ENCODE measurements at places on chromosomes 5 and 9.

GRCh38 chr5:142514196-142514595, 171.7 kb downstream of the FGF1 start:
- no peak for DNase-seq
- H3K36me3 ChIP-seq = peaks cover 10% of the 10 kb centered on the region
- peaks cover 15% of the 10 kb centered on the region for H3K4me1 ChIP-seq
- no peak overlapping the region for H3K27ac ChIP-seq

- H3K4me3 ChIP-seq = no peak overlapping the region
- peak overlapping the region; percentile 83 for H3K27ac ChIP-seq
- H3K36me3 ChIP-seq = no peaks in the 10 kb centered on the region
Measured at GRCh38 chr9:22214497-22215031, 205.5 kb upstream of the CDKN2B start.

DNA sequence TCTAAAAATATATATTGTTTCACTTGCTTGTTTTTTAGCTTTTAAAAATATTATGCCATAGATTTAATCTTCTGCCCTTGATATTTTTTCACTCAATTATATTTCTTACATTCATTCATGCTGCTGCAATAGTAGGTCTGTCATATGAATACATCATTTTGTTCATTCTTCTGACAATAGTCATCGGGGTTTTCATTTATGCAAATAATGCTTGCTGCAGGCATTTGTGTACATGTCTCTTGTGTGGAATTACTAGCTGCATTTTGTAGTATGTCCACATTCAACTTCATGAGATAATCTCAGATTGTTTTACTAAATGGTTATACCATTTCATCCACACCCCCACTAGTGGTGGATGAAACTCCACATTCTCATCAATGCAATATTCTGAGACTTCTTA, 5.3 kb upstream of the PLPP1 start:
- no peaks in the 10 kb centered on the region for H3K27me3 ChIP-seq
- no peaks in the 10 kb centered on the region for H3K4me1 ChIP-seq
- H3K27ac ChIP-seq = no peak overlapping the region
- no peaks in the 10 kb centered on the region for H3K36me3 ChIP-seq
- peak; percentile 12 for DNase-seq

- no peak overlapping the region for H3K27ac ChIP-seq
- peak; percentile 8 for DNase-seq
Measured at GRCh38 chr5:121251954-121252353, 599.7 kb upstream of the FTMT start.

DNA sequence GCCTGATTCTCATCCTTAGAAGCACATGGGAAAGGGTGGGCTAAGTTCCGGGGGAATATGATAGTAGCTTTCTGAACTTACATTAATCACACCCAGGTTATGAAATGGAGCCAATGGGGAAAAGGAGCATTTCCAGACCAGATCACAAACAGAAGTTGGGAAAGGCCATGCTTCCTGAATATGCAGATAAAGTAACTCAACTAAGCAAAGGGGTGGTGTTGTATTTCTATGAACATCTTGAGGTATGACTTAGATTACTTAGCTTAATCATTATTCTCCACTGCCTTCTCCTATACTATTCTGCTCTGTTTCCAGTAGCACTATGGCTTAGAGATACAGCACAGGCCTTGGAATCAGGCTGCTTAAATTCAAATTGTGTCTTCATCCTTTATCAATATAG, 10.5 kb downstream of the C5orf46 start:
- H3K36me3 ChIP-seq = no peaks in the 10 kb centered on the region
- no peak overlapping the region for H3K4me3 ChIP-seq
- H3K27ac ChIP-seq = no peak overlapping the region
- H3K4me1 ChIP-seq = no peaks in the 10 kb centered on the region

DNA sequence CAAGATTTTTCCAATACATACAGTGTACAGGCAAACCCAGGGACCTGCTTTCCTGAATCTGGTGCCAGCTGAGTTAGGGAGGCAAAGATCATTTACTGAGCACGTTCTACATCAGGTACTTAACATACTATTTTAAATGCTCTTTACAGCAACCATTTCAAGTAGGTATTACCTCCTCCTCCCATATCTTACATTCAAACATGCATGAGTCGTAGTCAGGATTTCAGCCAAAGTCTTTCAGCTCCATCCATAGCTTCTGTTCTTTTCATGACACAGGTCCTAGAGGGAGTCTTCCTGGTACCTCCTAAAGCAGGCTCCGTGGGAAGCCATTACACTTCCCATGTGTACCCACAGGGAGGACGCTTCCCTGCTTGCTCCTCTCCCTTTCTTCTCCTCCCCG, 11.7 kb downstream of the KCNV2 start:
- peaks cover 5% of the 10 kb centered on the region for H3K4me1 ChIP-seq
- DNase-seq = no peak
- peaks cover 7% of the 10 kb centered on the region for H3K36me3 ChIP-seq
- no peak overlapping the region for H3K27ac ChIP-seq
- H3K27me3 ChIP-seq = no peaks in the 10 kb centered on the region

- DNase-seq = no peak
- H3K4me3 ChIP-seq = no peak overlapping the region
- H3K27me3 ChIP-seq = no peaks in the 10 kb centered on the region
- H3K27ac ChIP-seq = no peak overlapping the region
- H3K36me3 ChIP-seq = no peaks in the 10 kb centered on the region
Measured at GRCh38 chr5:68345582-68345981, 130.0 kb downstream of the PIK3R1 start.

- H3K27me3 ChIP-seq = no peaks in the 10 kb centered on the region
- H3K4me3 ChIP-seq = no peak overlapping the region
- H3K4me1 ChIP-seq = no peaks in the 10 kb centered on the region
- no peak overlapping the region for H3K27ac ChIP-seq
- peaks cover 94% of the 10 kb centered on the region for H3K36me3 ChIP-seq
- no peak for DNase-seq
Measured at GRCh38 chr9:32454280-32454679, 69.8 kb downstream of the ACO1 start.

- H3K4me1 ChIP-seq = peaks cover 48% of the 10 kb centered on the region
- H3K27ac ChIP-seq = peak overlapping the region; percentile 96
- H3K36me3 ChIP-seq = no peaks in the 10 kb centered on the region
- H3K27me3 ChIP-seq = no peaks in the 10 kb centered on the region
Measured at GRCh38 chr5:10701567-10702039, 59.4 kb downstream of the DAP start.

DNA sequence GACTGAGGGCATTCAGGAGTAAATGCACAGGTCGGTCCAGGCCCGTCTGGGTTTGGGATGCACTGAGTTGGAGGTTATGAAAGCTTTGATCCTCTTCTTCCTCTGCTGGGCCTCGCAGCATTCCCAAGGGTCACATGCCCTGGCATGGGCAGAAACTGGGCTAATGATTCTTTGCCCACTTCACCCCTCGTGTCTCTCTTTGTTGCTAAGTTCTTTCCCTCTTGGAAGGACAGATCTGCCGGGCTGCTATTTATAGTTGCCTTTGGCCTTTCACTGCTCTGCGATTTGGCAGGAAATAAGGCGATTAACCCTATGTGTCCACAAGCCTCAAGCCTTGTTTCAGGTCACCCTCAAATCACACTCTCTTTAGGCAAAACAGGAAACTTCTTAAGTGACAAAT, 66.9 kb downstream of the ENTREP1 start:
- H3K27ac ChIP-seq = no peak overlapping the region
- no peak for DNase-seq
- H3K4me1 ChIP-seq = no peaks in the 10 kb centered on the region
- H3K36me3 ChIP-seq = no peaks in the 10 kb centered on the region

DNA sequence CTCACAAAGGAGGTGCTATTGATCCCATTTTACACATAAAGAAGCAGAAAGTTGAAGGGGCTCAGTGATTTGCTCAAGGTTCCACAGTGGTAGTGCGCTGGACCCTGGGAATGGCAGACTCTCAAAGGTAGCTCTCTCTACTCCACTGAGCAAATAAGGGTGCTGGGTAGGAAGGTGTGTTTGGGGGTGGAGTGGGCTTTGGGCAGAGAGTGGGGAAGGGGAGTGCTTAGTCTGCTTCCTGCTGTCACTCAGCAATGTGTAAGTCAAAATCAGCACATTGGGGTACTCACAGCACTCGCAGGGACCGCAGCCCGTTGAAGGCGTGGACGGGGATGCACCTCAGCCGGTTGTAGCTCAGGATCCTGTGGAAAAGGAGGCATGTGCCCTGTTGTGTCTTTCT, 142.8 kb upstream of the PANK3 start:
- H3K27ac ChIP-seq = no peak overlapping the region
- H3K4me3 ChIP-seq = no peak overlapping the region
- H3K4me1 ChIP-seq = no peaks in the 10 kb centered on the region
- DNase-seq = no peak

DNA sequence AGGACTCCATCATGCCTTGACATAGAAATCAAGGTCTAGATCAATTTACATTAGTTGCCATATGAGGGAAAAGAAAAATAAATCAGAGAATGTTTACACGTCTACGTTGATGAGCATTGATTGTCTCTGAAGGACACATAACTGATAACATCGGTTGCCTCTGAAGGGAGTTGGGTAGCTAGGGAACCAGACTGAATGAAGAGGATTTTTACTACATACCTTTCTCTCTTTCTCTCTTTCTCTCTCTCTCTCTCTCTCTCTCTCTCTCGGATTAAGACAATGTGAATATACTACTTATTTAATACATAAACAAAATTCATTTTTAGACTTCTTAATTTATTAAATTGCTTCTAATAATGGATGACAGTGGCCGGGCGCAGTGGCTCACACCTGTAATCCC, 118.4 kb upstream of the DAPK1 start:
- H3K4me3 ChIP-seq = no peak overlapping the region
- H3K27me3 ChIP-seq = no peaks in the 10 kb centered on the region
- H3K4me1 ChIP-seq = peaks cover 15% of the 10 kb centered on the region
- H3K36me3 ChIP-seq = no peaks in the 10 kb centered on the region
- H3K27ac ChIP-seq = no peak overlapping the region

DNA sequence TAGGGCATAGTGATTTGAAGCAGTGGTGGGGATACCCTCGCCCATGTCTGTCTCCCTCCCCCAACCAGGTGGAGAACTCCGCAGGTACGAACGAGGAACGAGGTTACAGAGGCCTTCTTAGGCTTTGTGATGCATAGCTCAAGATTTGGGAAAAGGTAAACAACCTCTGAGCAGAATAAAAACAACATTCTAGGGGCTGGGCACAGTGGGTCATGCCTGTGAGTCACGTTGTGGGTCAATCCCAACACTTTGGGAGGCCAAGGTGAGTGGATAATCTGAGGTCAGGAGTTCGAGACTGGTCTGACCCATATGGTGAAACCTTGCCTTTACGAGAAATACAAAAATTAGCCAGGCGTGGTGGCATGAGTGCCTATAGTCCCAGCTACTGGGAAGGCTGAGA, 3.6 kb upstream of the LCP2 start:
- no peak overlapping the region for H3K4me3 ChIP-seq
- peaks cover 30% of the 10 kb centered on the region for H3K27me3 ChIP-seq
- H3K36me3 ChIP-seq = no peaks in the 10 kb centered on the region
- no peaks in the 10 kb centered on the region for H3K4me1 ChIP-seq

DNA sequence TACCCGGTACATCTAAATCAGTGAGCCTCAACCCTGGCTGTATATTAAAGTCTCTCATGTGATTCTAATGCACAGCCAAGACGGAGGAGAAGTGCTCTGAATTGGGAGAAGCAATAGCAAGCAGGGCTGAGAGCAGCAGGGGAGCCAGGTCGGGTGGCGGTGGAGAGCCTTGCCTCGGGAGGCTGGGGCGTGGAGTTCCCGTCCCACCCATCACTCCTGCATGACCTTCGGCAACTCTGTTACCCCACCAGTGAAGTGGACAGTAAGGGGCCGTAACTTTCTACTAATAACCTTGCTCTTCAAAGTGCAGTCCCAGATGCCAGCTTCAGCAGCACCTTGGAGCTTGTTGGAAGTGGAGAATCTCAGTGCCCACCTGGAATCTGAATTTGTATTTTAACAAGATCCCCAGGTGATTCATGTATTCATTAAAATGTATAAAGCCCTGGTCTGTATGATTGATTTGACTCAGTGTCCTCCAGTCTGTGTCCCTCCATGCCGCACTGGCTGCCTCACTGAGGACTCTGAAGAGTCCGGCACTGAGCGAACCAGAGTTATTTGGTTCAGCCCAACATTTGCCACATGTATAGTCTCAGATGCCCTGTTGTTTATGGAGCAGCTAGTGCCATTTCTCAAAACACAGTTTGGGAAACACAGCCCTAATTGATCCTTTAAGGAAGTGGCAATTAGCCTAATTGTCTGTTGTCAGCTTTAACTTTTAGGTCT, 6.5 kb downstream of the ERGIC1 start:
- H3K27me3 ChIP-seq = no peaks in the 10 kb centered on the region
- peaks cover 53% of the 10 kb centered on the region for H3K36me3 ChIP-seq
- H3K4me1 ChIP-seq = peaks cover 31% of the 10 kb centered on the region
- H3K4me3 ChIP-seq = no peak overlapping the region
- DNase-seq = no peak

DNA sequence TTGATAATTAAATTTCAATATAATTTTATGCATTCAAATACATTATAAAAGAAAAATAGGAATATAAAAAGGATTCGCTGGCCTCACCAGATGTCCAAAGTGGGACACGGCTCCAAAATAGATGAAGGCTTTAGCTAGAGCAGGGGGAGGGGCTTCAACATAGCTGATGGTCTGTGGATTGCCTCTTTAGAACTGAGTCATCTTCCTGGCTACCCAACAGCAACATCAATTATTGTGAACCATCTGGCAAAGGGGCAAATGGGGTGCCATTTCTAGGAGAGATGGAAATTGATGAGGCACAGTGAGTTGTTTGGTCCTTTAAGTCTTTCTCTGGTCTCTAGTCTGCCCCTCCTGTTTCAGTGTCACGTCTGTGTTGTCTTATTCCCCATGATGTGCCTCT, 44.2 kb upstream of the CD180 start:
- H3K4me1 ChIP-seq = no peaks in the 10 kb centered on the region
- H3K4me3 ChIP-seq = no peak overlapping the region
- H3K36me3 ChIP-seq = no peaks in the 10 kb centered on the region
- no peak for DNase-seq
- H3K27ac ChIP-seq = no peak overlapping the region
- H3K27me3 ChIP-seq = no peaks in the 10 kb centered on the region

DNA sequence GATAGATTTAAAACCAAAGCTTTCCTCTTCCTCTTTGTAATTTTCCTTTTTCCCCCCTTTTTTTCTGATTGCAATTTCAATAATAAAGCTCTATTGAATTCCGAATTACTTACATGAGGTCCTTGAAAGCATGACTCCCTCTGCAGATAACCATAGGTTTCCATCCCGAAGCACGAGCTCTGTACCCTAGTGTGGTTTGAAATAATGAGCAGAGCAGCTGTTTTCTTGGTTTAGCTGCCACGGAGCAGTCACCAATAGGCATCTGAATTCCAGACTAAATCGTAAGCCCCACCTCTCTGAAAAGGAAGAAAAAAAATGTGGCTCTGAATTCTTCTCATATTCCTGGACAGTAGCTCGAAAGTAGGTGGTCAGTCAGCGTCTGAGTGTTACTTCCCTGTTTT, 18.5 kb upstream of the GNE start:
- peak overlapping the region; percentile 55 for H3K27ac ChIP-seq
- H3K27me3 ChIP-seq = no peaks in the 10 kb centered on the region
- peak; percentile 63 for DNase-seq
- no peaks in the 10 kb centered on the region for H3K36me3 ChIP-seq
- H3K4me3 ChIP-seq = peak overlapping the region; percentile 72
- H3K4me1 ChIP-seq = peaks cover 3% of the 10 kb centered on the region

Measured in mesenchymal stem cell (in vitro differentiated cells and primary cell).